Left renal pelvis (tissue), 4 donors: ENCODE measurements at places on chromosomes 5 and 9.

GRCh38 chr5:151612689-151613427, 21.7 kb upstream of the FAT2 start:
- DNase-seq, result no peak

DNA sequence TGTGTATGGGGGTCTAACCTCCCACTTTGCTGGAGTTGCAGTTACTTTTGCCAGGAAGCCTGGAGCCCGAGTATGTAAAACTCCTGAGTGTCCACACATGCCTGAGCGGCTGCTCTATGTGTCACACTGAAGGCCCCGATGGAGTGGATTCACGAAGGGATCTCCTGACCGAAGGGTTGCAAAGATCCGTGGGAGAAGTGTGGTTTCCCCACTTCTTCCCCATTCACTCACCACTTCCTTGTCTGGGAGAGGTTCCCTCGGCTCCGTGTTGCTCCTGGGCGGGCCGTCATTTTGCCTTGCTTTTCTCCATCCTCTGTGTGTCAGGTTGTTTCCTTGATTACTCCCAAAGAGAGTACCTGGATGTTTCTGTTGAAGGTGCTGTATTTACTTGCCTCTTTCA, 16.2 kb upstream of the IL3 start:
- no peak for DNase-seq

DNA sequence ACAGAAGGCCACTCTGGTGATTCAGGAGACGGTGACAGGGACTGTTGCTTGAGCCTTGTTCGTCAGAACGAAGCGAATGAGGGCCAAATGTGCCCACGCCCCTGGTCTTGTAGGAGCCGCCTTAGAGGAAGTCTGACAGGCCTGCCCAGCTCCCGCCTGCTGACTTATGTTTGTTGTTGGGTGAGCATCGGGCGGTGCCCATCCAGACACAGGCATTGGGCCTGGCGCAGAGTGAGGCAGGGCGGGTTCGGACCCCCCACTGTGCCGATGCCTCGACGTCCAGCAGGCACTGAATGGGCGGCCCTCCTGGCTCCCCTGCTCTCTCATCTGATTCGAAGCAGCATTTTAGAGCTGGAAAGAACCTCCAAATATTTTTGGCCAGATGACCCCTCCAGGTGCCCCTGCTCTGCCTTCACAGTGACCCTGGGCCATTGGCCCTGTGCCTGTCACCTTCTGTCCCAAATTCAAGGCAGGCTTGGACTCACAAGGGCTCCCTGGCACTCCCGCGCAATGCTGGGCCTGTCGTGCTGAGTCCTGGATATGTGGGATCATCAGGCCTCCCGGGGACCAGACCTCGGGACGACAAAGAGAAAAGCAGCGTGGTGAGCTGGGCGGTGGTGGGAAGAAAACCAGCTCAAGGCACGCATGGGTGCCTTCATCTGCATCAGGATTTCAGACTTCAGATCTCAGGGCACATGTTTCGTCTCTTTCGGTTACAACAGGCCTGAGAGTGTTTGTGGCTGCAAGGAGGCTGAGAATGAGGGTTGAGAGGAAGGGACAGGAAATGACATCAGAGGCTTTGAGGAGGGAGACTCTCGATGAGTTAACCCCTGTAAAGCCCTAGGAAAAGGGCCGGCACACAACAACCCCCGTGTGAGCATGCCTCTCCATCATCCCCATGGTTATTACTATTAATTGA, 37.1 kb upstream of the OLFM1 start:
- no peak for DNase-seq

DNA sequence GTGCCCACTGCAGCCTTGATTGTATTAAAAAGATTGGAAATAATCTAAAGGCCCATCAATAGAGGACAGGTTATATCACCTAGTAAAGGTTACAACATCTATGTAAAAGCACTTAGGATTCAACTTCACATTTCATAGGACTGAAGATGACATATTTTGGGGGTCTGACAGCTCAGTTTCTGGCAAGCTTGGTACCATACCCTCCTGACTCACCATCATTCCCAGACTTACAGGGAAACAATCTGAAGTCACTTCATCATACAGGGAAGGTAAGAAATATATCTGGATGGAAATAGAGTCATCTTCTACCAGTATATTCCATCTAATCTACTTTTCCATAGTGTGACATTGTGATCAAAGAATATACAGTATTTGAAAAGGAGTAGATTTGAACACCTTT, 28.8 kb upstream of the DAB2 start:
- DNase-seq, result no peak

- DNase-seq, result no peak
These were observed 81.1 kb downstream of the VAV2 start for GRCh38 chr9:133910855-133911514.

DNA sequence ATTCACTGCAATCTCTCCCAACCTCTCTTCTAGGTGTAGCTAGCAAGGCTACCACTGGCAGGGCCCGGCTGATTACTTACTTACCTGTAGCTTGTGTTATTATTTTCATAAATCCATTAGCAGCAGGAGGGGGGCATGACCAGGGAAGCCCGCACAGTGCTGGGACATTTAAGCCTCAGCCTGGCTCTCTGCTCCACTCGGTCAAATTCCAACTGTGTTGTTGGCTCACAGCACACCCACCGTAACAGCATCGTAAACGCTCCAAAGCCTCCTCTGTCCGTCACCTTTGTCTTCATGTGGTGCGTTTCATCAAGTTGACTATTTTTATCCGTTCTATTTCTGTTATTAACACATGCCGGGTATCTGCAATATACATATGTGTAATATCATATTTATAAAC, 264.7 kb downstream of the NSG2 start:
- DNase-seq, result no peak

GRCh38 chr5:61595426-61595825, 263.4 kb downstream of the ZSWIM6 start:
- DNase-seq, result no peak

GRCh38 chr5:77832166-77832770, 56.1 kb upstream of the TBCA start:
- no peak for DNase-seq

DNA sequence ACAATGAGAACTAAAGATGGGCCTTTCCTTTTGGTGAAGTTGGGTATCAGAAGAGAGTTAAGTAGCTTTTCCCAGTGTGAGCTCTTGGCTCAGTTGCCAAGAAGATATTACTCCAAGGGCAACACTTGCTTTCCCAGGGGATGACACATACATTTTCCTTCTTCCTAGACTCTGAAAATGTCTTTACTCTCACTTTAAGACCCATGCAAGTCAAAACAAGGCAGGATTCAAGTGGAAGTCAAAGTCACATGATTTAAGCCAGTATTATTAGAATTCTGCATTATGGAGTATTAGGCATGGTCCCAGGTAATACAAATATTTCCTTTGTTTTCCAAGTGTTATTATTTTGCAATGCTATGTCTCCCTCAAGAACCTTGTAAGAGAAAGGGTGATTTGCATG, 175.1 kb downstream of the PPP2R2B start:
- no peak for DNase-seq

GRCh38 chr9:5851445-5851844, 18.5 kb upstream of the ERMP1 start:
- no peak for DNase-seq

DNA sequence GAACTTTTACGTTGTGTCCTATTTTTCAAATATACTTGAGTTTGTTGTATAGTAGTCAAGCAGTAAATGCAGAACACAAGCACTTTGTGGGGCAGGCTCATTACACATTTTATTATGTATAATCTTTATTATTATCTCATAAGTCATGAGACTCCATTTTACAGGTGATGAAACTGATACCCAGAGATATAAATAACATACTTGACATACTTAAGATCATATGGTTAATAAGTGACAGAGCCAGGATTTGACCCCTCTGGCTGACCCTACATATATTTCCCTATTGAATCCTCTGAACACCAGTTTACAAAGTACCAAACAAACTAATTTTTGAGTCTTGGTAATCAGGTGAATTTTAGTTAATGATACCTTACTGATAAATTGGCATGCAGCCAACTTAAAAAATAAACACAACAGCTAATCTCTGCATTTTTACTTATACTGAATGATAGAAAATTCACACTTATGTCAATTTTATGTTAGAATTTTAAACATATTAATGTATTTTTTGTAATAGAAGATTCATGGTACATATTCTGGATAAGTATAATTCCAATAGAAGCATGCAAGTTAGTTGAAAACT, 305.0 kb upstream of the MEF2C start:
- DNase-seq, result no peak

- DNase-seq, result no peak
These were observed 63.6 kb upstream of the TNPO1 start for GRCh38 chr5:72752909-72753308.

GRCh38 chr9:69004836-69005235, 9.1 kb downstream of the PRKACG start:
- DNase-seq, result no peak

- no peak for DNase-seq
These were observed 96.5 kb downstream of the ARHGAP26 start for GRCh38 chr5:142866563-142867275.
